Activated CD8-positive, alpha-beta T cell treated with anti-CD3 and anti-CD28 coated beads, Interleukin-2, amount 10 ng/mL, durations not matched to agents 7 days and 5 days (primary cell): ENCODE measurements at places on chromosomes 12 and 14.

DNA sequence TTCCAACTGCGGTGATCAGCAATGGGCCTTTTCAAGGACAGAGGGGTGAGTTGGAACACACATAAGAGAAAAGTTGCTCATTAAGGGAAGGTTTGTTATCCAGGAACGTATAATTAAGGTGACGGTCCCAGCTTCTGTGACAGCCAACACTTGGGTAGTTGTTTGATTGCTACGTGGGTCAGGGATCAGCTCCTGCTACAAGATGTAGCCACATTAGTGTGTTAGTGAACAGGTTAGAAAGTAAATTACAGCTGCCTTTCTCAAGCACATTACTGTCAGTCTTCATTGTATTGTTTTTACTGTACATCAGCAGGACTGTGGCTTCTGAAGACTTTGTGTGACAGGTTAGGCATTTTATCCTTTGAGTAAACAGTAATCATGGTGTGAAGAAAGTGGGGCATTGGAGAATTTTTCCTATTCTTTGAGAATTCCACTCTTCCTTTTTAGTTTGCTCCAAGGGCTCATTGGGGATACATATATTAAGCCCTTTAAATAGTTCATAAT lies 230.5 kb downstream of the EGLN3 start:
- no peaks in the 10 kb centered on the region for H3K36me3 ChIP-seq
- no peaks in the 10 kb centered on the region for H3K27me3 ChIP-seq
- no peak overlapping the region for H3K4me3 ChIP-seq
- DNase-seq = no peak

- H3K27me3 ChIP-seq = peaks cover 12% of the 10 kb centered on the region
- DNase-seq = peak; percentile 75
- H3K4me3 ChIP-seq = no peak overlapping the region
- peaks cover 3% of the 10 kb centered on the region for H3K4me1 ChIP-seq
These were observed 21.7 kb upstream of the SLC10A1 start for GRCh38 chr14:69818758-69819191.

GRCh38 chr14:91674911-91675310 lies 57.0 kb downstream of the CATSPERB start:
- DNase-seq = no peak
- no peak overlapping the region for H3K4me3 ChIP-seq
- H3K36me3 ChIP-seq = peaks cover 3% of the 10 kb centered on the region
- no peak overlapping the region for H3K27ac ChIP-seq
- no peaks in the 10 kb centered on the region for H3K27me3 ChIP-seq

- no peaks in the 10 kb centered on the region for H3K36me3 ChIP-seq
- H3K4me1 ChIP-seq = no peaks in the 10 kb centered on the region
- no peak overlapping the region for H3K27ac ChIP-seq
These were observed 8.5 kb downstream of the ACSS3 start for GRCh38 chr12:81086342-81086741.

DNA sequence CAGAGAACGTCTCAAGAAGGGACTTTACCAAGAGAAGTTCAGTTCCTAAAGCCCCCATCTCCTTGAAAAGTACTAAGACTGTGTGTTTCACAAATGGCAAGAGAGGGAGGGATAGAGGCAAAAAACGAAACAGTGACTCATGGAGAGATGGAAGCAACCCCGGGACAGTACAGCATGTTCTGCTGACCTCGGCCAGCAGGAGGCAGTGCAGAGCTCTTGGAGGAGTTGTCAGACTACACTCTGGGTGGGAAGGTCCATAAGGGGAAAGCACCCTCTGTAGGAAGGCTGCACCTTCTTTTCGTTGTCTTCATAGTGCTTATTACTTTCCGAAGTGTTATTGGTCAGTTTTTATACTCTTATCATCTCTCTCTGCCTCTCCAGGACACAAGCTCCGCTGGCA lies 525.2 kb upstream of the CCDC196 start:
- peaks cover 38% of the 10 kb centered on the region for H3K4me1 ChIP-seq
- H3K4me3 ChIP-seq = no peak overlapping the region
- no peak overlapping the region for H3K27ac ChIP-seq
- DNase-seq = peak; percentile 72
- no peaks in the 10 kb centered on the region for H3K36me3 ChIP-seq

DNA sequence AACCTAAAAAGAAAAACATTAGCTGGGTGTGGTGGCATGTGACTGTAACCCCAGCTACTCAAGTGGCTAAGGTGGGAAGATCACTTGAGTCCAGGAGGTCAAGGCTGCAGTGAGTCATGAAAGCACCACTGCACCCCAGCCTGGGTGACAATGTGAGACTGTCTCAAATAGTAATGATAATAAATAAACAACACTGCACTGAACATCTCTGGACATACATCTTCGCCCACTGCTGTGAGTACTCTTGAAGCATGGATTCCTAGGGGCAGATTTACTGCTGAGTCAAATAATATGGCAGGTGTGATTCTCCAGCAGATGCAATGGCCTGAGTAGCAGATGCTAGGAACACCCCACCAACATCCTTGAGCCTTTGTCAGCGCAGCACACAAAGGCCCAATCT lies 23.6 kb downstream of the ABCB9 start:
- peaks cover 37% of the 10 kb centered on the region for H3K4me1 ChIP-seq
- H3K36me3 ChIP-seq = no peaks in the 10 kb centered on the region
- H3K4me3 ChIP-seq = no peak overlapping the region
- DNase-seq = no peak
- no peaks in the 10 kb centered on the region for H3K27me3 ChIP-seq

GRCh38 chr12:3319723-3320492 lies 171.1 kb upstream of the PRMT8 start:
- no peaks in the 10 kb centered on the region for H3K4me1 ChIP-seq
- H3K36me3 ChIP-seq = no peaks in the 10 kb centered on the region
- H3K27me3 ChIP-seq = peaks cover 2% of the 10 kb centered on the region
- no peak for DNase-seq
- no peak overlapping the region for H3K4me3 ChIP-seq

- no peak overlapping the region for H3K27ac ChIP-seq
- DNase-seq = no peak
- peaks cover 4% of the 10 kb centered on the region for H3K27me3 ChIP-seq
- peaks cover 2% of the 10 kb centered on the region for H3K4me1 ChIP-seq
- no peaks in the 10 kb centered on the region for H3K36me3 ChIP-seq
These were observed 41.9 kb upstream of the PLEKHG6 start for GRCh38 chr12:6268484-6269157.

- no peak overlapping the region for H3K27ac ChIP-seq
- no peak overlapping the region for H3K4me3 ChIP-seq
- H3K27me3 ChIP-seq = peaks cover 11% of the 10 kb centered on the region
- DNase-seq = no peak
- H3K36me3 ChIP-seq = no peaks in the 10 kb centered on the region
- no peaks in the 10 kb centered on the region for H3K4me1 ChIP-seq
These were observed 9.3 kb upstream of the PPP4R3A start for GRCh38 chr14:91519239-91520036.

DNA sequence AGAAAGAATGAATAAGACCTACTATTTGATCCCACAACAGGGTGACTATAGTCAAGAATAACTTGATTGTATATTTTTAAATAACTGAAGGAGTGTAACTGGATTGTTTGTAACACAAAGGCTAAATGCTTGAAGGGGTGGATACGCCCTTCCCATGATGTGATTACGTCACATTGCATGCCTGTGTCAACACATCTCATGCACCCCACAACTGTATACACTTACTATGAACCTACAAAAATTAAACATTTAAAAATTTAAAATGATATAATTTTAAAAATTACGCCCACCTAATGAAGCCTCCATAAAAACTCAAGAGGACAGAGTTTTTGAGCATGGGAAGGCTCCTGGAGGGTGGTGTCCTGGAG lies 94.5 kb downstream of the SCARB1 start:
- no peak overlapping the region for H3K27ac ChIP-seq
- no peak for DNase-seq
- peaks cover 18% of the 10 kb centered on the region for H3K27me3 ChIP-seq
- H3K4me1 ChIP-seq = peaks cover 20% of the 10 kb centered on the region
- no peak overlapping the region for H3K4me3 ChIP-seq
- H3K36me3 ChIP-seq = peaks cover 7% of the 10 kb centered on the region

- no peak overlapping the region for H3K27ac ChIP-seq
- H3K27me3 ChIP-seq = peaks cover 26% of the 10 kb centered on the region
- H3K4me3 ChIP-seq = no peak overlapping the region
- H3K4me1 ChIP-seq = no peaks in the 10 kb centered on the region
- H3K36me3 ChIP-seq = no peaks in the 10 kb centered on the region
These were observed 187.7 kb downstream of the PHETA1 start for GRCh38 chr12:111181143-111181726.

- peaks cover 46% of the 10 kb centered on the region for H3K4me1 ChIP-seq
- H3K27me3 ChIP-seq = no peaks in the 10 kb centered on the region
- H3K36me3 ChIP-seq = peaks cover 57% of the 10 kb centered on the region
- DNase-seq = peak; percentile 62
- H3K27ac ChIP-seq = peak overlapping the region; percentile 95
These were observed 594 bp downstream of the ARHGDIB start for GRCh38 chr12:14960548-14961465.

- no peaks in the 10 kb centered on the region for H3K36me3 ChIP-seq
- H3K4me1 ChIP-seq = peaks cover 9% of the 10 kb centered on the region
- H3K27me3 ChIP-seq = no peaks in the 10 kb centered on the region
- DNase-seq = no peak
- H3K27ac ChIP-seq = no peak overlapping the region
- H3K4me3 ChIP-seq = no peak overlapping the region
These were observed 115.0 kb downstream of the DACT1 start for GRCh38 chr14:58752771-58753201.

DNA sequence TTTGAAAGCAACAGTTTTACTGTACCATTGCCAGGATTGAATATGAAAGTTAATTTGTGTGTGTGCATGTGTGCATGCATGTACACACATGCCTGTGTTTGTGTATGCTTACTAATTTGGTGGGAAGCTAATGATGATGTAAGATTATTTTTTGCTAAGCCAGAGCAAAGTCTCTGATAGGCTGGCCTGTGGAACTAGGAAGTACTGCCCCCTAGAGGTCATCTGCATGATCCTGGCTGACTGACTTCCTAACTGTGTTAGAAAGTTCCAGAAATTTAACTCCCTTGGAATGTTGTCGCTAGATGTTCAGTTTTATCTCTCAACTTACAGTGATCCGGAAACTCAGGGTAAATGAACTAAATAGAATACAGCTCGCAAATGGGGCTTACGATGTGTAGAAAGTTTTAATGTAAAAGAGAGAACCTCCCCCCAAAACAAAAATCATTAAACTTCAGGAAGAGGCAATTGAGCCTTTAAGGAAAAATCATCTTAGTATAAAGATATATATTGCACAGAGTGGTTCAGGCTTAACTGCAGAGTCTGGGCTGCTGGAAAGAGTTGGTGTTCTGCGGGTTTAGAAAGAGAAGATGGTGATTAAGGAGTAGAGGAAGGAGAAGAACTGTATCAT lies 34.3 kb upstream of the SLC38A1 start:
- H3K36me3 ChIP-seq = no peaks in the 10 kb centered on the region
- no peak overlapping the region for H3K27ac ChIP-seq
- H3K4me3 ChIP-seq = no peak overlapping the region
- DNase-seq = peak; percentile 56

- DNase-seq = no peak
- H3K4me3 ChIP-seq = no peak overlapping the region
- no peak overlapping the region for H3K27ac ChIP-seq
- H3K36me3 ChIP-seq = no peaks in the 10 kb centered on the region
These were observed 167.2 kb upstream of the FRMD6 start for GRCh38 chr14:51484485-51484884.

GRCh38 chr12:66236969-66237368 lies 48.0 kb downstream of the IRAK3 start:
- DNase-seq = no peak
- peaks cover 33% of the 10 kb centered on the region for H3K27me3 ChIP-seq
- no peak overlapping the region for H3K27ac ChIP-seq

DNA sequence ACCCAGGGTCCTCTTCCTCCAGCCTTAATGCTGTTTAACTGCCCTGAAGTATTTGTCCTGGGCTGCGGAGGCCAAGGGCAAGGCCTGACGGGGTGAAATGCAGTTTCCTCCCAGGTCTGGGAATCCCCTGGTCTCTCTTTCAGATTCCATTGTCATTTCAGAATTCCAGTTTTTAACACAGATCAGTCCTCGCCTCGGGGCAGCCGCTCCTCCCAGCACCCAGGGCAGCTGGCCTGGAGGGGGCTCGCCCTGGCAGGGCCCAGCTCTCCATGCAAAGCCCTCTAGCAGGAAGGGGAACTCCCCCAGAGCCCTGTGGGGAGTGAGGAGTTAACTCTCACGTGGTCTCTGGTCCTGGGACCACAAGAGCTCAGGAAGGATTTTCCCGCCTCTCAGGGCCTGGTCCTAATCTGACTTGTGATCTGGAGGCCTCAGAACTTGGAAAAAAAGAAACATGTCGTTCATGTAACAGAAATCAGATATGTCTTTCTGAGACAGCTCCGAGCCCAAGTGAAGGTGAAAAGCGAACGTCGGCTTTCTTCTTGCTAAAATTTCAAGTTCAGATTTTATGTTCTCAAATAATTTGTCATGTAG lies 265.6 kb upstream of the SFSWAP start:
- H3K27ac ChIP-seq = no peak overlapping the region
- H3K4me3 ChIP-seq = no peak overlapping the region
- H3K27me3 ChIP-seq = peaks cover 3% of the 10 kb centered on the region
- H3K4me1 ChIP-seq = no peaks in the 10 kb centered on the region
- DNase-seq = no peak
- no peaks in the 10 kb centered on the region for H3K36me3 ChIP-seq

DNA sequence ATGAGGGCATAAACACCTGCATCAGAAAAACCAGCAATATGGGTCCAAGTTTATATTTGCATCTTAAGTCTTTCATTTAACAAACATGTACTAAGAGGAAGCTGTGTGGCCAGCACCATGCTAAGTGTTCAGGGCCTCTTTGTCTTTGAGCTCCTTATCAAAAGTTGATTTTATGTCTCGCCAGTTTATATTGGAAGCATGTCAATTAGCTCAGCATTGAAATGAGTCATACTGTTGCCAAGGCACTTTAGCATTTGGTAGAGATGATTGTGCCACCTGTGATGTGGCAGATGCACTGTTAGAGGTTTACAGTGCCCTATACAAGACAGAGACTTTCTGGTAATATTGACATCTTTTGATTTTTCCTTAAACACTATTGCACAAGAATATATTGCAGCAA lies 68.5 kb downstream of the BHLHE41 start:
- H3K36me3 ChIP-seq = no peaks in the 10 kb centered on the region
- H3K4me3 ChIP-seq = no peak overlapping the region
- H3K4me1 ChIP-seq = no peaks in the 10 kb centered on the region

- H3K27me3 ChIP-seq = no peaks in the 10 kb centered on the region
- no peak for DNase-seq
- H3K4me3 ChIP-seq = no peak overlapping the region
- H3K27ac ChIP-seq = no peak overlapping the region
These were observed 51.7 kb downstream of the PPFIBP1 start for GRCh38 chr12:27575762-27576118.

DNA sequence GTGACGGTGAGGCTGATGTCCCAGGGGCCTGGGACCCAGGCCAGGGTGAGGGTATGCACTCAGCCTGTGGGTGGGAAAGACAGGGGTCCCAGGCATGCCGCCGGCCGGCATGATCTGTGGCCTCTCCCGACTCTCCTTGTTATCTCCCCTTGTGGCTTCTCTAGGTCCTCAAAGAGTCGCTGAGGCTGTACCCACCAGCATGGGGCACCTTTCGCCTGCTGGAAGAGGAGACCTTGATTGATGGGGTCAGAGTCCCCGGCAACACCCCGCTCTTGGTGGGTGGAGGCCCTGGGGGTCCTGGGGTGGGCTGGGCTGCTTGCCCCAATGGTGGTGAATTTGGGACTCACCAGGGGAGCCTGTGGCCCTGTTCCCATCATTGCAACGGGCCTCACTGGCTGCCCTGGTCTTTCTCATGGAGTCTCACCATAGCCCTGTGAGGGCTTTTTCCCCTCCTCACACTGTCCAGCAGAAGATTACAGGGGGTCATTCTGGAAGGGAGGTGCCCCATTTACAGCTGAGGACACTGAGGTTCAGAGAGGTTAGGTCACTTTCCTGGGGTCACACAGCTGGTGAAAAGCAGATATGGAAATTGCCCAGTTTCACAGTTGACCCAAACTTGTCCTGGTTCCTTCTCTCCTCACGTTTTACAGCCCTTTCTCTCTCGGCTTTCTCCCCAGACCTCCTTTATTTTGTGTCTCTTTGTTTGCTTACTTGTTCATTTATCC lies 37.9 kb downstream of the CYP46A1 start:
- H3K4me3 ChIP-seq = no peak overlapping the region
- no peaks in the 10 kb centered on the region for H3K36me3 ChIP-seq
- peaks cover 18% of the 10 kb centered on the region for H3K27me3 ChIP-seq
- H3K4me1 ChIP-seq = no peaks in the 10 kb centered on the region
